ENCODE measurements at places on chromosomes 3 and 15.

- no peak for DNase-seq
These were observed 299.8 kb downstream of the KBTBD8 start for GRCh38 chr3:67297715-67298475.

DNA sequence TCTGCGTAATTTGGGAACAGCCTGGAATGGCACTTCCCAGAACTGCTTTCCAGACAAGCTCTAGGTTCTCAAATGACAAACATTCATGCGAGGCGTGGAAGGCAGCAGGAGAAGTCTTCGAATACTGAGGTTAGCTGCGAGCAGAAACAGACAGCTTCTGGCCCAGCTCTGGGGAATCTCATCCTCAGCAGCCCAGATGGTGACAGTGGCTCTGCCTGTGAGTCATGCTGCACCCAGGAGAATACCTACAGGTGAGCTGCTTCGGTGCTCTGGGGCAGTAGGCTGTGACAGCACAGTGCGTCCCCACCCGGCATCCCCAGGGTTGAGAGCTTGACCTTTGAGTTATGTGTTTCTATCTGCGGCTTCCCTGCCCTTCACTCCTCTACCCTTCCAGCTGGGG lies 258.6 kb downstream of the KLF13 start:
- DNase-seq: no peak

DNA sequence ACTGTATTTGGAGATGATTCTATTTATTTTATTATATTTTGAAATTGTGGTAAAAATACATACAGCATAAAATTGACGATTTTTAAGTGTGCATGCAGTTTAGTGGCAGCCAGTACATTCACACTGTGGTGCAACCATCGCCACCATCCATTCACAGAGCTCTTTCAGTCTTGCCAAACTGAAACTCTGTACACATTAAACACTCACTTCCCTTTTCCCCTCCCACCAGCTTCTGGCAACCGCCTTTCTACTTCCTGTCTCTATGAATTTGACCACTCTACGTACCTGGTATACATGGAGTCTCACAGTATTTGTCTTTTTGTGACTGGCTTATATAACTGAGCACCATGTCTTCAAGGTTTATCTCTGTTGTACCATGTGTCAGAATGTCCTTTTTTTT lies 303.3 kb upstream of the ATP10A start:
- no peak for DNase-seq

DNA sequence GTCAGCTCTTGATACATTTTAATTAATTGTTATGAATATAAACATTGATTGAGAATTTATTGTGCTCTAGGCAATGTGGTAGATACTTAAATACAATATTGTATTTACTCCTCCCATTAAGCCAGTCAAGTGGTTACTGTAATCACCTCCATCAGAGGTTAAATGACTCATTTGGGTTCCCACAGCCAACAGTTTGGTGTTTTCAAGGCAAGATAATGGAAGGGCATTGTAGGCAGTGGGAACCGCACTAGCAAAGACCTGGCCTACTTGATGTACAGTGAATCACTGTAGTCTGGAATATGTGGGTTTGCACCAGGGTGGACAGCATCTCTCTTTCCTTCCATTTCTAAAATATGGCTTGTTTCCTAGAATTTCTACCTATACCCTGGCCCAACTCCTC lies 127.4 kb downstream of the EDEM1 start:
- DNase-seq: no peak

GRCh38 chr3:195897081-195897852 lies 11.1 kb downstream of the TNK2 start:
- no peak for DNase-seq

GRCh38 chr15:70513819-70514218 lies 249.5 kb downstream of the UACA start:
- no peak for DNase-seq

DNA sequence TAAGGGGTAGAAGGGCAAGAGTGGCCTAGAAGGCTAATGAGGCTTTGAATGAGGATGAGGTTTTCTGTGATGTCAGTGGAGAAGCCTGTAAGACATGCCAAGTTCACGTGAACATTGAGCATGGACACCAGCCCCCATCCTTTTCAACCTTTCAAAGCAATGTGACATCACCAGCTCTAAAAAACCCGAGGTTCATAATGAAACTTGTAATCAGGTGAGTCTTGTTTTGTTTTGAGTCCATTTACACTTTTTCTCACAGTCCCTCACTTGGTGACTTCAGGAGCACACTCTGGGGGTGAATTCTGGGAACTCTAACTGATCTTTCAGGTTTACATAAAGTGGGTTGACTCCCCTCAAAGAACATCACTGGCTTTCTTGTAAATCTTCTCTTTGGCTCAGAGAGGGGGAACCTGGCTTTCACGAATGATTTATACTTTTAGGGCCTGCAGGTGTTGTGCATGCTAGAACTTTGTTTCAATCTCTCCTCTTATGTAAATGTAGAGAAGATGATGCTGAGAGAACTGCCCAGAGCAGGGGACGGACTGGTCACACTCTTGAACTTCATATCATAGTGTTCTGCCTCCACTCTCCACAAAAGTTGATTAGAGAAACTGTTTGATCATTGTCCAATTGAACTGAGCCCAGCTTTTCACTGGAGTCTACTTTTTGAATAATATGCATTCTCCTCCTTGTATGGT lies 224.7 kb upstream of the SATB1 start:
- no peak for DNase-seq

GRCh38 chr3:8655387-8655835 lies 10.8 kb upstream of the SSUH2 start:
- DNase-seq: no peak

DNA sequence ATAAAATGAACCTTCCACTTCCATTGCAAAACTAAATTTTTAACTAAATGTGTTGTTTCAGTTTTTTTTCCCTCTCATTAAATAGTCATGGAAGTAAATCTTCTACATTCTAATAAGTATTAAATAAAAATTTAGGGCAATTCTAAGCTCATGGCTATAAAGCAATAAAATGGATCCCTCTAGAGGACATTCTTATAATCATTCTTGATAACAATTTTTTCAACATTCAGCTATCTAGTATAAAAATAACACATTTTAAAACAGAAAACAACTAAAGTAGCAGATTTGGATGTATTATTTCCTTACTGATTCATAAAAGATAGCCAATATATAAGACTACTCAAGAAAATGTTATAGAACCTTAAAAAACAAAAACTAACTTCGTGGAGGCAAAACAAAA lies 393.1 kb downstream of the PLOD2 start:
- no peak for DNase-seq

- no peak for DNase-seq
These were observed 1.9 kb upstream of the EIF3J start for GRCh38 chr15:44535092-44535491.

GRCh38 chr3:39752751-39753150 lies 56.7 kb upstream of the MYRIP start:
- no peak for DNase-seq

DNA sequence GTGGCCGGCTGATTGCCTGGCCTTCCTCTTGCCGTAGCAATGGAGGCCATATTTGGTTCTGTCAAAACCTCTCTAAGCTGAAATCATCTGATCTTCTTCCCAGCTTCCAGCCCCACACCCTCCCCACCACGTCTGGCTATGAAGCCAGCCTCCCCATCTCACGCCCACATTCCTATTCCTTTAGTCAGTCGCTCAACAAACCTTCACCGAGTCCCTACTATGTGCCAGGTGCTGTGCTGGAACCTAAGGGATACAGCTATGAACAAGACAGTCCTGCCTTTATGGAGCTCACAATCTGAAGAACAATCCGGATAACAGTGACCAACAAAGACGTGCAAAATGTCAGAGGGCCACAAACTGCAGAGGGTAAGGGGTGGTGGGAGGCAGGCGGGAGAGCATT lies 31.9 kb upstream of the SMAD6 start:
- DNase-seq: no peak

- no peak for DNase-seq
These were observed 8.7 kb downstream of the GAP43 start for GRCh38 chr3:115632026-115632425.

DNA sequence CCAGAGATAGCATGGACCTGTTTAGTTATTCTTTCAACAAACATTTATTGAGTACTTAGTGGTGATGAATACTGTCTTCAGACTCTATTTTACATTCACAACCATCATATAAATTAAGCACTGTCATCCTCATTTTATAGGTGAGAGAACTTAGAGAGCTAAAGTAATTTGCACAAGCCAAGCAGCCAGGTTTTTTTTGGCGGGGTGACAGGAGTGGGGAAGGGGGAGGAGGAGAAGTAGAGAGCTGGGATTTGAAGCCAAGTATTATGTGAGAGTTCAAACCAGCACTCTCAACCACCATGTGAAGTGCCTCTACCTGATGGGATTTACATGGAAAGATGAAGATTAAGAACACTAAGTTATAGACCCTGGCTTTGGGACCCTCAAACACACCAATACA lies 547.4 kb upstream of the IL12A start:
- DNase-seq: no peak

DNA sequence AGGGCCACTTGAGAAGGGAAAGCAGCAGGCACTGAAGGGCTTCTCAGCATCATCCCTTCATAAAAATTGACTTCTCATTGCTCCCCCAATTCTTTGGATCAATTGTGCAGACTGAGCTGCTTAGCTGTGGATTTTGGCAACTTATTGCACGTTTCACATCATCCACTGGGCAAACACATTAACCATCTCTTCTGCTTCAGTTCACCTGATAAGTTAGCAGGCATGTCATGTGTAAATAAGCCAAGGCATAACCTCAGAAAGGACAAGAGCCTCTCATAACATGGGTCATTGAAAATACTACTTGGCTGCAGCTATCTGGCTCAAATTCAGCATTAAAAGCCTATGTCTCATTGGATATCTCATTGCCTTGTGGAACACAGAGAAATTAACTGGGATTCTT lies 366.5 kb downstream of the LRRC3B start:
- no peak for DNase-seq

DNA sequence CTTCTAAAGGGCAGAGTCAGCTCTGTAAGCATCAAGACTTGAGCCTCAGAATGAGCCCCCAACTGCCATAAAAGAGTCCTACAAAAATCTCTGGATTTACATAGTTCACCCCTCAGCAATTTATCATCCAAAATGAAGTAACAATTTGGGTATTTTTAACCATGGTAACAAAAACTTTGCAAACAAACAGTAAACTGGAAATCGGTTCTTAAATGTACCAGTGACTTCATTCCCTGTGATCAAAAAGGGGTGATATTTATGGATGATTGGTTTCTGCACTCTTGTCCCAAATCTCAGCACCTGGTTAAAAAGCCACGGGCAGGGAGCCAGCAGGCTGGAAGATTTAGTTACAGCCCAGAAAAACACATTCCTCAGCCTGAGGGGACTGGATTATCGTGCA lies 73.6 kb downstream of the TFG start:
- no peak for DNase-seq

DNA sequence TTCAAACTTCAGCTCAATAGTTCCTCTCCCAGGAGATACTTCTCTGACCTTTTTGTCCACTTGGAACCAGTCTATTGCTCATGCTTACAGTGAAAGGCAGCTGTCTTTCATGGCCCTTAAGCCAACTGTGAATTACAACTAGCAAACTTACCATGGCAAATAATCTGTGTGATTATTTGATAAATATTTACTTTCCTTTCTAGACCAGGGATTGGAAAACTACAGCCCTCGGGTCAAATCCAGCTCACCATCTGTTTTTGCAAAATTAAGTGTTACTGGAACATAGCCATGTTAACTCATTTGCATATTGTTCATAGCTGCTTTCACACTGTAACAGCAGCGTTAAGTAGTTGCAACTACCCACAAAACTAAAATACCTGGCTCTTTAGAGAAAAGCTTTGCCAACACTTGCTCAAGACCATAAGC lies 289.1 kb upstream of the MCTP2 start:
- DNase-seq: no peak

- DNase-seq: no peak
These were observed 6.6 kb downstream of the HTR3C start for GRCh38 chr3:184059424-184059823.

DNA sequence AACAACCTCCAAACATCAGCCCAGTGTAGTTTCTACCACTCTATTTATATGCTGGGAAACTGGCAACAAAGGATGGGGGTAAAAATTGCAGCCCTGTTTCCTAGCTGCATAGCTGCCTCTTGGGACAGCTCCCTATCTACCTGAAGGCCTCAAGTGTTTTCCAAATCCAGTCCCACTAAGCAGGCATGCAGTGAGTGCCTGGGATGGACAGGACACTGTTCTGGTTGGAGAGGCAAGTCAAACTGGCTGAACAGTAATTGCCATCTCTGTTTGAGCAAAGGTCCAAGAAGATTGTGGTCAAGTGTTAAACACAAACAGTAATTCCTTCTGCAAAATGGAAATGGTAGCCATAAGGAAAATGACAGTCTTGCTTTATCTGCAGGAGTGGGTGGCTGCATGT lies 125.4 kb downstream of the FMN1 start:
- DNase-seq: no peak

DNA sequence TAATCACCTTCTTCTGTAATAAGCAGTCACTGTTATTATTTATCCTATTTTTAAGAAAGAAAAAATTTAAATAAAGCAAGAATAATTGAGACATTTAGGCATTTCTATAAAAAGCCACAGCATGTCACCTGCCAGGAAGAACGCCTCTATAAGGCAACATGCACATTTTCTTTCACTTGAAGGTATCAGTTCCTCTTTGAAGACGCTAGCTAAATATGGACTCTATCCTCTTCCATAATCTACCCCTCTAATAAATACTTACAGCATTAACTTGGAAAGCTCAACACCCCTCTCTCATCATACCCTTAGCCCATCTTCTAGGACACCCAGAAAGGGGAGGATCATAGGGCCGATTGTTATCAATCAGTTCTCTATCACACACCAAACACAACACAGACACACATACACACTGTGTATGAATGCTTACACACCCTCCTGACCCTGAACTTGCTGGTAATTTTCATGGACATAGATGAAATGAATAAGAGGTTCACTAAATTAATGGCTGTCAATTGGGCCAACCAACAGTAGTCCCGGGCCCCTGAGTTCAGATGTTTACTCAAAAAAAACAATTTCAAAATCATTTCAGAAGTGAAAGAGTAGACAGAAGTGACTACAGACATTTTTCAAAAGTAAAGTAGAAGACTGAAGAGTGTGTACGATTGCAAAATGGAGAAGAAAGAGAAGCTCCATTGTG lies 102.5 kb downstream of the ZMAT3 start:
- DNase-seq: no peak

DNA sequence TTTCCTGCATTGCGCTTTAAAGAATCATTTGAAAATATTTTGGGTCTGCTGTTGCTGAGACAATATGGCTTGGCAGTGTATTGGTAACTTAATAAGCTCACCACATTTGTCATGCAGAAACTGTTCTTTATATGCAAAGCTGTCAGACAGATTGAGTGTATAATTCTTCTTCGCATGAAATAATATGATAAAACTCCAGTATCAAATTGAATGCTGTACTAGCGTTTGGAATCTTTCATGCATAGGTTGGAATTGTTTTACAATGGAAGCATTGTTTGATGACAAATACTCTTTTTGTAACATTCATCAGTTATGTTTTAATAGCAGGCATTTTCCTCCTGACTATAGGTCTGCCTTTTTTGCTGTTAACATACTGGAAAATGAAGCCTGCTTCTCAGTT lies 53.8 kb downstream of the RBMS3 start:
- no peak for DNase-seq

- no peak for DNase-seq
These were observed 6.8 kb upstream of the SKIL start for GRCh38 chr3:170350515-170351413.
